ENCODE measurements at places on chromosomes 12 and 14.

GRCh38 chr12:7210642-7211151 lies 21.2 kb downstream of the PEX5 start:
- no peak for DNase-seq

GRCh38 chr12:117365049-117365616 lies 3.7 kb upstream of the NOS1 start:
- no peak for DNase-seq

DNA sequence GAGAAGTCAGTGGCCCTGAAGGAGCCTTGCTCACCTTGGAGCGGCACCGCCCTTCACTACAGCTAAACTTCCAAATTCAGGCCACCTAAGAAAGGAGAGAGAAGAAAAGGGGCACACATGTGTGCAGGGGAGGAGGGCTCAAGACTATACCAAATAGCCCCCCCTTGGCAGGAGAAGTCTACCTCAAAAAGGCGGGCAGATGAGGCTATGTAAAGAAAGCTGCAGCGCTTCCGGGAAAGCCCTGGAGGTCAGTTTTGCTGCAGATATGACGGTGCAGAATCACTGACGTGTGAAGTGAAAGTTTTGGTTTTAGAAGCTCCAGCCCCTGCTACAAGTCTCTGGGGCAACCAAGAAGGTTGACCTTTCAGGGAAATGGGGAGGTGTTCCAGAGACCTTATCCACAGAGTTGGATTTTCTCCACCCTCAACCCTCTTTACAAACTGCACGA lies 48.2 kb upstream of the PNMA1 start:
- DNase-seq, result peak; percentile 44

GRCh38 chr14:94356379-94357056 lies 31.9 kb downstream of the SERPINA1 start:
- DNase-seq, result no peak

DNA sequence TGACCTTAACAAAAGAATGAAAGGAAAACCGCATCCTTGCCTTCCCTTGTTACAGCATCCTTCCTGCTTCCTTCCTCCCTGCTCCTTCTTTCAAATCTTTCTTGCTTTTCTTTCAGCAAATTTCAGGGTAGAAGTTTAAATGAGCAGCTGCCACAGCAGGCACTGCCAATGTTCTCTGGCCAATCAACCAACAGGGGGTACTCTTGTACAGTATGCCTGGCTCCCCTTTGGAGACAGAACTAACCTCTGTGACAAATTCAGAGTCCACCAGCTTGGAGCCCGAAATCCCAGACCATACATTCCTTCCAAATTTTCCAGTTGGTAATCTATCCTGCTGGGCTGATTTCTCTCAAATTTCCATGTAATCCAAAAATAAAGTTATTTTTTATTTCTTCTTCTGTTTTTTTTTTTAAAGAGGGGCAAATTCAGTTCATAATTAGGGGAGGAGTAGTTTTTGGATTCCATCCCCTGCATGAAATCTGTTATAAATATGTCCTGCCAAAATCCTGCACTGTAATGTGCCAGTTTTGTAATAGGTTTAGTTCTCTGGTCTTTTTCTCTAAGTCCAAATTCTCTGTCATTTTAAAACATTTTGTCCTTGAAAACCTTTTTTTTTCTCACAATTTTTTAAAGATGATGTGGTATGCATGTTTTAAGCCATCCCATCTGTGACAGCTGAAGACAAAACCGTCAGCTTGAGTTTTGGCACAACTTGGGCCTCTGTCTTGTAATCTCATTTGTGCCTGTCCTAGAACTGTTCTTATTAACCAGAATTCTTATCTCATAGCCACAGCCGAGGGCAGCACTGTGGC lies 610.0 kb upstream of the LMO3 start:
- DNase-seq, result no peak

Data from stimulated activated CD4-positive, alpha-beta T cell treated with anti-CD3 and anti-CD28 coated beads, Interleukin-2, amount 100 ng/mL, for 24 hours (primary cell).